ENCODE measurements at places on chromosomes 7 and 10.
A peak's percentile ranks its signal among the peaks of the same experiment; 100 is the strongest.

- no peak for DNase-seq
These were observed 287.6 kb downstream of the SORCS3 start for GRCh38 chr10:104928734-104929133.

DNA sequence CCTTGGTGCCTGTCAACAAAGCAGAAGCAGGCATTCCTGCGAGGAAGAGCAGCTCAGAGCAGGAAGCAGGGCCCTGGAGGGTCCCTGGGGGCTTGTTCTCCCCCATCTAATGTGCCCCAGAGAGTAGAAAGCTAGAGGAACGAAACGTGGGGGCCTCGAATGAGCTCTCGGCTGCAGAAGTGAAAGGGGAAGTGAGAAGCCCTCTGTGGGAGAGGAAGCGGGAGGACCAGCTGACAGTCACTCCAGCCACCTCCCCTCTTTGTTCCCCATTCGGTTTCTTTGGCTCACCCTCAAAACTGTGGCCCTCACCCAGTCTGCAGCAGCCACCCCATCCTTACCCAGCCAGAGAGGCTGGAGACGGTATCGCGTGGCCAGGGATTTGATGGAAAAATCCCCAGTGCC lies 25.0 kb downstream of the C10orf105 start:
- no peak for DNase-seq

GRCh38 chr10:17626656-17627055 lies 9.5 kb upstream of the HACD1 start:
- no peak for DNase-seq

DNA sequence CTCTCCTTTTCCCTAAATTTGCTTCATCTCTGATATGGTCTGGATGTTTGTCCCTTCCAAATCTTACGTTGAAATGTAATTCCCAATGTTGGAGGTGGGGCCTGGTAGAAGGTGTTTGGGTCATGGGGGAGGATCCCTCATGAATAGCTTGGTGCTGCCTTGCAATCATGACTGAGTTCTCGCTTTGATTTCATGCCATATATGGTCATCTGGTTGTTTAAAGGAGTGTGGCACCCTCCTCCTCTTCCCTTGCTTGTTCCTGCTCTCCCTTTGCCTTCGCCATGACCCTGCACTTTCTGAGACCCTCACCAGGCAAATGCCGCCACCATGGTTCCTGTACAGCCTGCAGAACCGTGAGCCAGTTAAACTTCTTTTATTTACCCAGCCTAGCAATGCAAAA lies 14.5 kb downstream of the NOBOX start:
- no peak for DNase-seq

DNA sequence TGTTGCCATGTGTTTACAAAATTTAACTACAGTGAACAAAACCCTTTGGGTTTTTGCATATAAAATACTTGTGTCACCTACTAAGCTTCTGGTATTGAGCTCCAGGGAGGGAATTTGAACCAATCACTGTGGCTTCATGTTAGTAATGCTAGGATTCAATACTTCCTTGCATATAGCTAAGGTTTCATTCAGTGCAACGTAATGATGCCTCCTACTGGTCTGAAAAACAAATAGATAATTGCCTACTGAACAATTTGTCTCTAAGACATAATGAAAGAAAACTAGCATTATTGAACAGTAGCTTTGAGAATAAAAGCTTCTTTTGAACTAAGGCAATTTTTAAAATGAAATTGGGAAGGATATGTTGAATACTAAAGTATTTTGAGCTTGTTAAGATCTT lies 244.4 kb downstream of the ZWINT start:
- DNase-seq: no peak

- DNase-seq: no peak
These were observed 2.9 kb downstream of the RBM20 start for GRCh38 chr10:110647136-110647430.

DNA sequence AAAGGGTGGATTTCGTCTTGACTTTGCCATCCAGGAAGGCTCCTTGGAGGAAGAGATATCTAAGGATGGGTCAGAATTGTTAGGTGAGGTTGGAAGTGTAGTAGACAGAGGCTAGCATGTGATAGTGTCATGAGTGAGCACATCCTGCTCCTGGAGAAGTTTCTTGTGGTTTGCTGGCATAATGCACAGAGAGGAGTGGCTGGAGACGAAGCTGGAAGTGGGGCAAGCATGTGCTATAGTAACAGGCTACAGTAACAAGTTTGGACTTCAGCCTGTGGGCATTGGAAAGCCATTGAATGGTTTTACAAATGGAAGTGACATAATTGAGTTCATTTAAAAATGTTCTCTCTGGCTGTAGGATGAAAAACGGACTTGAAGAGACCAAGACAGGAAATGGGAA lies 175.6 kb upstream of the VWC2 start:
- no peak for DNase-seq

- DNase-seq: no peak
These were observed 14.3 kb upstream of the ARMC3 start for GRCh38 chr10:22913474-22914092.

DNA sequence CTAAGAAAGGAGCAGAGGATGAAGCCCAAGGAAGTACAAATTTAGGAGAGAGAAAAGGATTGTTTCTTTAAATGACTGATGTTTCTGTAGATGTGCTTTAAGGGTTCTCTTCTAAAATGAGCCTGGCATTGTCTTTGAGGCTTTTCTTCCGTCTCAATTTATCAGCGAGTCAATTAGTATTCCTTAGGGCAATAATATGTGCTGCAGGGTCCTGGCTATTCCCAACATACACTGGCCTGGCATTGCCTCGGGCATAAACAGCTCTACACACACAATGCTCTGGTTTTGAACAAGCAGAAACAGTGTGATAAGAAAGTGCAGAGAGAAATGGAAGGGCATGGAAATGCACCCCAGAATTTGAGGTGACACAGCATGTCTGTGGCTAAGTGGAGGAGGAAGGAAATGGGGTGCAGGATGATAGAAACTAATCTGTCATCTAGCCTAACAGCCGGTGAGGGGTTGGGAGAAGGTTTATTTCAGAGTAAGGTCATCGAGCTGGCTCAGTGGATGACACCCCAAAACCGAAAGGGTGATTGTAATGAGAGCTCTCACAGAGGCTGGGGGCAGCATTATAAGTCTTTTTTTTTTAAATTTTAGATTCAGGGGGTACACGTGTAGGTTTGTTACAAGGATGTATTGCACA lies 67.5 kb upstream of the ARHGAP21 start:
- DNase-seq: no peak

GRCh38 chr7:42010751-42011150 lies 226.3 kb downstream of the GLI3 start:
- no peak for DNase-seq

DNA sequence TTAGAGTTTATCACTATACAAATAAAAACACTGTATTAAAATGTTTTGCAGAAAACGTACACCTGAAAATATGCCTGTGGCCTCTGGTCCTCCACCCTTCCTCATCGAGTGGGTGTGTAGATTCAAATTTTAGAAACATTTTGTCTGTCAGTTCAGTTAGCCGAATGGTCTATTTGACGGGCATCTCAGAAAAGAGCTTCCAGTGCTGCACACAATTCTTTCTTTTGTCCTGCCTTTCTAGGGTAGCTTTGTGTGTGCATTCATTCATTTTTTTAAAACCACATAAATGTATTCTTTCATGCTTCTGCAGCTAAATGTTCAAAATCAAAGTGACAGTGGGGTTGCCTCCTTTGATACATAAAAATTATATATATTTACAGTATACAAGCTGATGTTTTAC lies 46.8 kb downstream of the GNAI1 start:
- no peak for DNase-seq

DNA sequence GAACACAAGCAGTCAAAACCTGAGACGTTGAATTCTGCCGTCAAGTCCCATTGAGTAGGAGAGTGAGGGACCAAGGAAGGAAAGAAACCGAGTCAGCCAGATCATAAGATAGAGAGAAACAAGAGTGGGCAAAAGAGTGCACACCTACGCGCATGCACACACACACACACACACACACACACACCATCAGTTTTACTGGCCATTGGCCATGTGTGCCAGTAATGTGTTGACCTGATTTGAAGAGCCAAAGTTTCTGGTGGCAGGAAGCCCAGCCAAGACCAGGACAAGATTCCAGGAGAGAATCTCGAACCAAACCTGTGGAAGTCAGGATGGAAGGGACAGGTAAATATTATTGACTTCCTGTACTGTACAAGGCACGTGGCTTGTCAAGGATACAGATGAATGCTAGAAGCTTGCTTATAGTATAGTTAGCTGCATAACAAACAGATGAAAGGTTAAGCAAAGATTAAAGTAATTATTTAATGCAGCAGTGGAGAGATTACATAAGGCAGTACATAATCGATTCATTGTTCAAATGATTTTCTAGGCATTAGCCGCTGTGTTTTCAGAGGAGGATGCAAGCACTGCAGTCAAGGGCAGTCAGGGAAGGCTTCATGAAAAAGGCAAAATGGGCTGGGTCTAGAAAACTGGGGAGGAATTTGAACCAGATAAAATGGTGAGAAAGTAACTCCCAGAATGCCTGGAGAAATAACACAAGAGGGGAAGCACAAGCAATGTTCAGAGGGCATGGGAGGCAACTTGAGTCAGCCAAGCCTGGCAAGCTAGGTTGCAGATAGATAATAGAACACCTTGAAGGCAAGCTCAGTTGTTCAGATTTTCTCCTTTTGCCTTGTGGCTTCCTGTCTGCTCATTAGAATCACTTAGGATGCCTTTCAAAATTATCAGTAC lies 2.7 kb upstream of the HYCC1 start:
- no peak for DNase-seq

- DNase-seq: no peak
These were observed 147.3 kb downstream of the DPY19L1 start for GRCh38 chr7:34889951-34890350.

DNA sequence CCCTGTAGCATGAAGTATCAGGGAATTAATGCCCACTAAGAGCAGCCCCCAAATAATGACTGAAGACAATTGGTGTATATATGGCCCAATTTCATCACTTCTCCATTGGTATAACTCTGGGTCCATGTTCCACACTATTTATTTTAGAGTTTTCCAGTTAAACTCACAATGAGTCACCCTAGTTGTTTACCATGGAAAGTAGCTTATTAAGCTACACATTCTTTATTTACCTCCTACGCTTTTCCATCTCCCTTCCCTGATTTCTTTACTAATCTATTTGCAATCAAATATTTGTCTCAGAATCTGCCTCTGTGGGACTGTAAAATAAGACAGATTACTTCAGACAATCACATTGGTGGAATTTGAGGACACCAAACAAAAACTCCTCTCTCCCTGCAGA lies 655.6 kb downstream of the SORCS1 start:
- no peak for DNase-seq

DNA sequence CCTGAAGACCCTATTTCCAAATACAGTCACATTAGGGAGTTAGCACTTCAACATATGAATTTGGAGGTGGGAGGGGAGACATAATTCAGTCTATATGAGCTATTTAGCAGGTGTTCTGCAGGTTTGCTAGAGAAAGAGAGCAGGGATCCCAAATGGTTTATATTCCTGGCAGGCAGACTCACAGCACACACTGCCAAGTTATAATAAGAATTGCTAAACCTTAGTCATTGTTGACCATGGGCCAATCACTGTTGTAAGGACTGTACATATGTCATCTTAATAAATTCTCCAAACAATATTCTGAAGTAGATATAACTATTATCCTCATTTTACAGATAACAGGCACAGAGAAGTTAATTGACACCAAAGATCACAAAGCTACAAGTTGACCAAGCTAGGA lies 1.5 kb upstream of the CCDC3 start:
- no peak for DNase-seq

DNA sequence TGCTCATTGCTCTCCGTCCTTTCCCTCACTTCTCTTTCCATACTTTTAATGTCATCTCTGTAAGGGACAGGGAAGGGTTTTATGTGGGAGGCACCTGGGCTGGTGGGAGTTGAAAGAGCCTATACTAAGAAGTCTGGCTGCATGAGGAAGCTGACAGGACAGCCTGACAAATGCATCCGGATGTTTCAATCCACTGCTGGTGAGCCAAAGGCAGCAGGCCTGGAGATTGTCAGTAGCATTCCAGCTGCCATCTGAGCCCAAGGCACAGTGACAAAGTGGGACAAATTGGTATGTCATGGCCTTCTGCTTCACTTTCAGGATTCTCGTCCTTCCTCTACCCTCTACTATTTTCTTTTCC lies 218.4 kb downstream of the STK31 start:
- no peak for DNase-seq

GRCh38 chr7:45574669-45575500 lies 717 bp downstream of the ADCY1 start:
- DNase-seq: peak; percentile 78

GRCh38 chr7:103657474-103657894 lies 211.5 kb upstream of the SLC26A5 start:
- DNase-seq: no peak

DNA sequence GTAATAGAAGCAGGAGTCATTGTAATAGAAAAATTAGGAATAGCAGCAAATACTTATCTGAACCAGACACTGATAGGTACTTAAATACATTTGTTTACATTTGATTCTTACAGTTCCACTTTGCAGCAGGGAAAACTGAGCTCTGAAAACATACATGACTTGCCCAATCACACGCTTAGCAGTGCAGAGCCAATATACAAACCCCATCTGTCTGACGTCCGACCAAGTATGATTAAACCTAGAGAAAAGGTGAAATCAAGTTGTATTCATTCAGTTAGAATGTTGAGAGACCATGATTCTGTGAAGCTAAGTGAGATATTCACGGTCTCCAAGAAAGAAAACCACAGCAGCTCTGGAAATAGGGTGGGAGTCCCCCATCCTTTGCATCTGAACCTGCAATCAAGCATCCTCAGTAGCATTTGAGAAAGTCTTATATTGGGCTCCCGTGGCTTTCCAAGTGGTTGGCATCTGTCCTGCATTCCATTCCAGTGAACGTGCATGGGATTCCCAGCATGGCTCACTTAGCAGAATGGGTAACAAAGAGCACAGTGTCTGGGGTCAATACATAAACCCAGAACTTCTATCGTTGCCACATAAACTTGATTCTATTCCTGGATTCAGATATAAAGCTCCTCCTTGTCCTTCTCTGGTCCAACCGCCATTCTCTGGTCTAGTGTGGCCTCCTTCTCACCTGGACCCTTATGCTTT lies 148.7 kb upstream of the RSU1 start:
- DNase-seq: no peak

Measured in right cardiac atrium (tissue), 5 donors.